Putamen (tissue), 1 donor: ENCODE measurements at places on chromosomes 7 and 10.

DNA sequence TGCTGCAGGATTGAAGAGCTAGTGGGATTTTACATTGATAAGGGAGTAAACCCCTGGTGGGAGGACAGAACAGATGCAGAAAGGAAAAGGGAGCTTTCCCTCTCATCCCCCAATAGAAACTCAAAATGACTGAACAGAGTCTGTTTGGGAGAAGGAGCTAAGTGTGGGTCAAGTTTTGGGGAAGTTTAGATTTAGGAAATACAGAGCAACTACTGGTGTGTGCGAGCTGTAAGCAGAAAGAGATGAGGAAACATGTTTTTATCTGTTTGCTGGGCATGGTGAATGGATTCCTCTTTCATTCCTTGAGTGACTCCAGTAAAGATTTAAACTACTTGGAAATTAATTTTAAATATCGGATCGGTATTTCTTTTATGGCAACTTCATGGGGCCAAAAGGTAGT, 132.7 kb downstream of the AOAH start:
- no peak for DNase-seq

GRCh38 chr10:129513312-129513711, 46.3 kb downstream of the MGMT start:
- no peak for DNase-seq

DNA sequence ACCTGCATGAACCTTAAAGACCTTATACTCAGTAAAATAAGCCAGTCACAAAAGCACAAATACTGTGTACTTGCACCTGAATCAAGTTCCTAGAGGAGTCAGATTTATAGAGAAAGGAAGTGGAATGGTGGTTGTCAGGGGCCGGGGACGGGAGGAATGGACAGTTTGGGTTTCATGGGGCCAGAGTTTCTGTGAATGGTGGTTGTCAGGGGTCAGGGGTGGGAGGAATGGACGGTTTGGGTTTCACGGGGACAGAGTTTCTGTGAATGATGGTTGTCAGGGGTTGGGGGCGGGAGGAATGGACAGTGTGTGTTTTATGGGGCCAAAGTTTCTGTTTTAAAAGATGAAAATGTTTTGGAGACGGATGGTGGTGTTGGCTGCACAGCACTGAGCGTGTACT, 260.0 kb upstream of the MKI67 start:
- no peak for DNase-seq

DNA sequence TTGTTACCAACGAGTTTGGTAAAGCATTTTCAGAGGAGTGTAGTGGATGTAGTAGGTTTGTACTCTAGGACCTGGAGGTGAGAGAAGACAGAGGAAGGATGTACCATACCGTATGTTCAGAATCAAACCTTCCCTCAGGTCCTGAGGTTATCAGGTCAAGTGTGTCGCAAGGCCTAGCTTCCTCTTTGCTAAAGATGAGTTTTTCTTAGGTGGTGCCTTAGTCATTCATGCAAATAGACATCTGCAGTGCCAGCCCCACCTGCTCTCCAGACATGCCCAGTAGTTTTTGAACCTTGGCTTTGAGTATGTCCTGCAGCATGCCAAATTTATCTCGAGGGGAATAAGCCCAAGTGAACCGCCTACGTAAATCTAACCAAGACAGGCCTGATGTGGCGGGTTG, 71.3 kb downstream of the HDAC9 start:
- no peak for DNase-seq

DNA sequence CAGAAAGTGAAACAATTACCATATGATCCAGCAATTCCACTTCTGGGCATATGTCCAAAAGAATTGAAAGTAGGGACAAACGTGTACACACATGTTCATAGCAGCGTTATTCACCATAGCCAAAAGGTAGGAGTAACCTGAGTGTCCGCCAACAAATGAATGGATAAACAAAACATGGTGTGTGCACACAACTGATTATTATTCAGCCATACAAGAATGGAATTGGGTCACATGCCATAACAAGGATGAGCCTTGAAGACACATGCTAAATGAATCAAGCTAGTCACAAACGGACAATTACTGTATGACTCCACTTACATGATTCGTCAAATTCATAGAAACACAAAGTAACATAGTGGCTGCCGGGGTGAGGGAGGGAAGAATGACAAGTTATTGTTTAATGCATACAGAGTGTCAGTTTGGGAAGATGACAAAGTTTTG, 4.1 kb upstream of the OIT3 start:
- DNase-seq: no peak

GRCh38 chr7:133742709-133743538, 384.2 kb upstream of the LRGUK start:
- DNase-seq: no peak

GRCh38 chr10:87844837-87845623, 18.3 kb downstream of the KLLN start:
- no peak for DNase-seq

- no peak for DNase-seq
Measured at GRCh38 chr7:156731651-156732050, 91.1 kb downstream of the RNF32 start.

DNA sequence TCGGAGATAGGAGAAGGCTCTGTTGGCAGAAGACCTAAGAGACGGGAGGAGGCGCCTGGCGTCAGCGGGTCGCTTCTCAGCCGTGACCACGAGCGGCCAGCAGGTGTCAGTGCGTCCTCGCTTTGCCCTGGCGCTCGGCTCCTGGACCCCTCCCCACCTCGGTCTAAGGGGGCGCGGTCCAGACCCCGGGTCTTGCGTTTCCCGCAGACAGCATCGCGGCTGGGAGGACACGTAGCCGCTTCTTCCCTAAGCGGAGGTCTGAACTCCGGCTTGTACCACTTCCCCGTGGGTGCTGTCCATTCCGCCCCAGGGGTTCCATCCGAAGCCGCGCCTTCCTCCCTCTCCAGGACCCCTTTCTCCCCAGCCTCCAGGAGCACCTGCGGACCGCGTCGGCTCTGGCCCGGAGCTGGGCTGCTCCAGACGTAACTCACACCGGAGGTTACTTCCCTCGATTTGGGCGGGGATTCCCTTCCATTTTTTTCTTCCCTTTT, 593 bp upstream of the ADRA2A start:
- DNase-seq: peak; percentile 9

GRCh38 chr10:26486990-26487850, 49.1 kb downstream of the APBB1IP start:
- DNase-seq: no peak

DNA sequence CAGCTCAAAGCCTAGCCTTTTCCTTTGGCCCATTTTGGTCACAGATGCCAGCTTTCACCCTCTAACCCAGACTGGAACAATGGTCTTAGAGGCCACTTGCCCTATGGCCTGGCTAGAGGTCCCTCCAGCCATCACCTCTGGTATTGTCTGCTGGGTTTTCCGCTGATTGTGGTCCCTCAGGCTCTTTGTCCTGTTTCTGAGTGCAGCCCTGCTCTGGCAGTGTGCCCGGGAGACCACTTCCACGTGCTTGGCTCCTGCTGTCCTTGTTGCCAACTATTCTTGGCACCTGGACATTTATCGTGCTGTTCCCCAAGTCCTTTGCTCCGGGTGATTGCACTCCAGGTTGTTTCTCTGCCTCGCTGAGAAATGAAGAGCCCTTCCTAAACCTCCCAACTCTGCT, 53.3 kb upstream of the FAM180A start:
- no peak for DNase-seq

GRCh38 chr7:63071396-63071795, 927.3 kb upstream of the ZNF722 start:
- no peak for DNase-seq
